ENCODE measurements at places on chromosomes 2 and 18.

DNA sequence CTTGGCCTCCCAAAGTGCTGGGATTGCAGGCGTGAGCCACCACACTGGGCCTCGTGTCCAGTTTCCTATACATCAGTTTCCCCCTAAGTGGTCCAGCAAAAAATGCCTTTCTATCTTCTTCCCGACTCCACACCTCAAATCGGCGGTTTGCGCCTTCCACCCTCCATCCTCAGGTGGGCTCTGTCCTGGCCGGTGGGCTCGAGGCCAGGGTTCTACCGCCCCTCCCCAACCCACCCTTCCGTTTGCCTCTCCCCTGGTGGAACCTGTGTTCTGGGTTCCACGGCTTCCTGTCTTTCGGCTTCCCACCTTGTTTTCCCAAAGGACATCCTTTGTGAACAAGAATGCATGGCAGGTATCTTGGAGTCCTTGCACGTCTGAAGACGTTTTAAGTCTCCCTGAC is 104.4 kb downstream of the HS6ST1 start:
- DNase-seq: no peak

DNA sequence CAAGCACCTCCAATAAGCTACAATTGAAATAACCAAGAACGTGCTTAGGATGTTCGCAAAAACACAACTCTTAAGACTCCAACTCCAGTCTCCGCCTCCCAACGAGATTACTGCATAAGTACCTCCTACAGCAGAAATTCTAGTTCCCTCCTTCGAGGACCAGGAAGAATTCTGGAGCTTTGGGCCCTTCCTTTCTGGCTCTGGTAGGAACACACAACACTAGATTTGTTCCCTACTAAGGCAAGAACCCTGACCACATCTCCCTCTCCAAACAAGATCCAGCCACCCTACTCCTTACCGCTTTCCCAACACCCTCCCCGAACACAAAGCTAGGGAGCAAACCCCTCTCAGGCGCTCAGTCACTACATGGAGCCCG is 721 bp downstream of the ADAM17 start:
- peak; percentile 21 for DNase-seq

DNA sequence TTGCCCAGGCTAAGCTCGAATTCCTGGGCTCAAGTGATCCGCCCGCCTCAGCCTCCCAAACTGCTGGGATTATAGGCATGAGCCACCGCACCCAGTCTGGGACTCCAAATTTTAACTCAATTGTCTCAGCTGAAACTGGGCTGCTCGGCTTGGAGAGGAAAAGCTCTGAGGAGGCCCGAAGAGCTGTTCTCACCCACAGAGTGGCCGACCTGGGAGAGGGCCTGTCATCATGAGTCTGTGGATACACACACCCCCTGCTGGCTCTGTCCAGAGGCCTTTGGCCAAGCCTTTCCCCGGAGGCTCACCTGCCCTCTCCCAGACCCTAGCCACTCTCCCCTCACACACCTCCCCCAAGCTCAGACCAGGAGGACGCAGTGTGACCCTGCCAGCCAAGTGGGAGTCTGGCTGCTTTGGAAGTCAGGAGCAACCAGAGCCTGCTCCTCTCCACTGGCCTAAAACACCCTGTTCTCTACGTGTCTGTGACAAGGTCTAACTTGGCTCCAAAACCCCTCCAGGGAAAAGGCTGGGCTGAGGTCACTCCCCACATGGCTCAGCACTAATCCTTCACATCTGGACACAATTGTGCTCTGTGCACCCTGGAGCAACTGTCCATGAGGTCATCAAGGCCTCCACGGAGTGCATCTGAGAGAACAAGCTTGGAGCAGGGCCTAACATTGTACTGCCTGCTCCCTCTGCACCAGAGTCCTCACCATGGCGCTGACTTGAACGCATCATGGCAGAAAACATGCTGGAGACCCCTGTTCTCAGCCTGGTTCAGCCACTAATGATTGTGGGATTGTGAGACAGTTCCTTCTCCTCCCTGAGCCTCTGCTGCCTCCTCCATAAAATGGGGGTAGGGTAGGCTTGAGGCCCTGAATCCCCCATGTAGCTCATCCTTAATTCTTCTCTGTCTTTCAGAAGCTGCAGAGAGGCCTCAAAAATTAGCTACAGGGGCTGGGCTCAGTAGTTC is 49.9 kb upstream of the RAB6C start:
- DNase-seq: no peak

DNA sequence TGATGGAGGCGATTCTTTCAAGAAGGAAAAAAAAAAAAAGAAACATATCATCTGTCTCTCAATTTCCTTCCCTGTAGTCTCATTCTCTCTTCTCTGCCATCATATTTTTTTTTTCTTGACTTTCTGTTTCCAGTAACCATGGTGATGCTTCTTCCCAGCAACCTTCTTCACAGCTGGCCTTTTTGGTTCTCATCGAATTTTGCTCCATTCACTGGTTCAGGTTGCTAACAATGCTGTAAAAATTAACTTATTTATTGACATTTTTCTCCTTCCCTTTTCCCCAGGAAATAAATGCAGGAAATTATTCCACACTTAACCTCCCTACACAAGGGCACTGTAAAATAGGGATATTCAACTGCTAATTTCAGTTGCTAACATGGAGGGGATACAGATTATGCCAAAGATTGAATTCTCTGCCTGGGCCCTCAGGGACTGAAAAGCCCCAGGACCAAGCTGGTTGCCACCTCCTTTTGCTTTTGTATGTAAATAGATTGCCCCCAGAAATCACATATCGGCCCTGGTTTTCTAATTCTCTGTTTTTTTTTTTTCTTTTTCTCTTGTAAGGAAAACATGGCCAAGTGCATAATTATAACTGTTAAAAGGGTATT is 154.7 kb downstream of the MAP2 start:
- no peak for DNase-seq

DNA sequence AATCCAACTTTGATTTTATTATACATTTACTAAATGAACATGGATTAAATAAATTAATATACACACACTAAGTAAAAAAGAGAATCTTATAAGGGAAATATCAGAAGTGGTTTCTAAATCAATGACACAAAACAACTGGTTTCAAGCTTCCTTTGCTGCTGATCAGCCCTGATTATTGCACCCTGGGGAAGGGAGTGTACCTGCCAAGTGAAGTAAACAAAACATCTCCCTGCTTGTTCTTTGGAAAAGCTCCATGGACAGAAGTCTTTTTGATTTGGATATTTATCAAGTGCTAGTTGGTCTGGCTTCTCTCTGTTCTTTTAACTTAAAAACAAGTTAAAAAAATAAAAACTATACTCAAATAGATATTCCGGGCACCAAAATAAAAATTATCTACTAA is 190.1 kb downstream of the PDE11A start:
- no peak for DNase-seq

DNA sequence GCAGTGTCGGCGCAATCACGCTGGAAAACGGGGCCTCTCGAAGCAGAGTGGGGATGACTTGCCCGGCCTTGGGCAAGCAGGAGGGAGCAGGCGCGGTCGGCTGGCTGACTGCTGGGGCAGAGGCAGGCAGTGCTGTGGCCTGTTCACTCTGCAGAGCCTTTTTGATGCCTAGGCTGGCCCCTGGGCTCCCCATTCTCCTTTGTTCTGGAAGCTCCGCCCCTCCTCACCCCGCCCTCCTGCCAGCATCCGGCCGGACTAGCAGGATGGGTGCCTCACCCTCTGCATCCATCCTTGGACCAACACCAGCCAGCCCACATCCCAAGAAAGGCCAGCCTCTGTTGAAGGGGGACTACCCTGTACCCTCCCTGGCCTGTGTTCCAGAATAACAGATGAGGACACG is at the start of gene ASPRV1:
Gene ASPRV1, minus strand, starts transcription at position 136 of the 400 bp plus-strand sequence. CDS start 195 bp downstream, outside the sequence.
- DNase-seq: no peak

DNA sequence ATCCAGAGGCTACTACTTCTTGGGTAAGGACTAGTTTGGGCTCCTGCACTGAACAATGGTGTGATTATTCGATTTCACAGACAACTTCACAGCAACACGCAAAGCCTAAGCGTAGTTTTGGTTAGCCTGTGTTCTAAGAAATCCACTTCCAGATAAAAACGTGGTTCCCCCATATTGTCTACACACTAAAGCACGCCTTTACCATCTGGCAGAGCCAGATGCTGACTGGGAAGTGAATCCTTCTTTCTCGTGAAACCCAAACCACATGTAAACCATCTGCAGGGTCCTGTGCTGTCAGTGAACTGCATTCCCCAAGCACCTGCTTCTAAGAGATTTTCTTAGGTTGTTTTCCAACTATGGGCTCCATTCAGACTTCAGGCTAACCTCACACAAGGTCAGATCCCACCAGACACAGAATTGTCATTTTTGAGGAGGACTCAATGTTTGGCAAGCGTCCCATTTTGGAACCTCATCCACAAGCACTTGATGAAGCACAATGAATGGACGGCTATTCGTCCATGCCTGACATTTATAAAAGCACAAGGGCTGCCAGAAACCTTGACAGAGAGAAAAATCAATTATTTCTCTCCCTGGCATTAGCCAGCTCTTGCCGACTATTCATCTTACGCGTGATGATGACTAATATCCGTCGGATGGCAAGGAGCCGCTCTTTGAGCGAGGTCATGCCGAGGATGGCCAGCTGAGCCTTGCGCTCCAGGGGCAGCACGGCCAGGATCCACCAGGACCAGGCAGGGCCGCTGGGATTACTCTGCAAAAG is 38.4 kb downstream of the LONRF2 start:
- no peak for DNase-seq

DNA sequence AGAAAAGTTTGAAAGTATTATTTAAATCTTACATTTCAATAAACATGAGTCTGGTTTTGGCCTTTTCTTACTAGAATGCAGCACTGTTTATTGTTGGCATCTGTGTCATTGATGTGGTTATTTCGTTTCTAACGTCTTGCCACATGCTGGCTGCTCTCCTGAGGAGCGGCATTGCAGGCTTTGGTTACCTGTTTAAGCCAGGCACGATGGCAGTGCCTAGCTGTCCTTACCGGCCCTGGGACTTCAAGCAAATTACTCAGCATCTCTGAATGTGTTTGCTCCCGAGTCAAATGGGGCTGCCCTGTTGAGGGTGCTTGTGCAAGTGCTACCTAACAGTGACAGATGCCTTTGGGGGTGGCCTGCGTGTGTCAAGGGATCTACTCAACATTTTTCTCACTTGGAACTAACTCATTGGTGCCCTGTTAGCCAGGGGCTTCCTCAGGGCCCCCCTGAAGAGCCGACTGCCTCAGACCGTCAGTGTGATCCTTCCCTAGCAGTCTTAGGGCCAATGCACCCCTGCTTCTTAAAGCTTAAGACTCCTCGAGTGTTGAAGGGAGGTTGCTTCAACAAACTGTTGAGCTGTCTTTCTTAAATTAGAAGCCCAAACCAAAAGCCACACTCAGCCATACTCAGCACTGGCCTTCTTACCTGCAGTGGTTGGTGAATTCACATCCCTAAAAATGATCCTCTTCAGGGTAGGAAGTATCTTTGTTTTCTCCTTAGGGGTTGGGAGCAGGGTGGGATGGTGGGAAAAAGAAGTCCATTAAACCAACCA is 151.5 kb downstream of the NCK2 start:
- DNase-seq: no peak

GRCh38 chr18:73981796-73982195 is 165.8 kb downstream of the FBXO15 start:
- DNase-seq: no peak

- DNase-seq: no peak
Measured at GRCh38 chr2:96681540-96681939, 39.0 kb downstream of the FER1L5 start.

GRCh38 chr2:196096982-196097745 is 28.5 kb upstream of the DNAH7 start:
- DNase-seq: no peak

DNA sequence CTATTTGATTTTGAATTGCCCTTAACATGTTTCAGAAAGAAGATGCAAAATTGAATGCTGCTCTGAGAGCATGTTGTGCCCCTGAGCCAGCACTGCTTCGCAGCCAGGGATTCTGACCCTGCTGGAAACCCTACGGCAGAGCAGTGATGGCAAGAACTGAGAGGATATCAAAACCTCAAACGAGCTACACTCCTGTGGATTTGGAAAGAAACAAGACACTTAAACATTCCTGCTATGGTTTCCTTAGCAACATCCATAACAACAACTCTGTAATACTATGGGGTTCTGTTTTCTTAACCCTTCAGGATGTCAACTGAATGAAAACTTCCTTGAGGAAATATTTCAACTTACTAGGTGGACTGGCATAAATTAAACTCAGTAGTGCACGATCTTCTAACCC is 649.1 kb downstream of the NYAP2 start:
- DNase-seq: no peak

DNA sequence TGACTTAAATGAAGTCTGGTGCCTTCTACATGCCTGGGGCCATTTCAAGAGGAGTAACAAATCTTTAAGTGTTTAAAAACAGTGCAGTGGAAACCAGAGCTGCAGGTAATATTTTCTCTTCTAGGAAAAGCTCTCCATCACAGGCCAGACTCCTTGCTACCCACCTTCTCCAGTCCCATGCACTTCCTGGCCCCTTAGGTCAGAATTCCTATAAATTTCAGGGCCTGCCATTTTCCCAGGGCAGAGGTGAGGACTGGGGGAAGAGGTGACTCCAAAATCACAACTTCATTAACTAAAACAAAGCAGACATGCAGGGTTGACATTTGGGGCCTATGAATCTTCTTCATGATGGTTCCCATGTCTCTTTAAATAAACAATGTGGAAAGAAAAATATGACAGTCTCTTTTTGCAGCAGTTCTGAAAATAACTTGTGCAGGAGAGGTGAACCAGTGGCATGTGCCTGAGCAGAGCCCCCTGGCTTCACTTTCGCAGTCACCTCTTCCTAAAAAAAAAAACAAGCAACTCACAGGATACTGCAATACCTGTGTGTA is 63.7 kb upstream of the TANC1 start:
- DNase-seq: no peak

DNA sequence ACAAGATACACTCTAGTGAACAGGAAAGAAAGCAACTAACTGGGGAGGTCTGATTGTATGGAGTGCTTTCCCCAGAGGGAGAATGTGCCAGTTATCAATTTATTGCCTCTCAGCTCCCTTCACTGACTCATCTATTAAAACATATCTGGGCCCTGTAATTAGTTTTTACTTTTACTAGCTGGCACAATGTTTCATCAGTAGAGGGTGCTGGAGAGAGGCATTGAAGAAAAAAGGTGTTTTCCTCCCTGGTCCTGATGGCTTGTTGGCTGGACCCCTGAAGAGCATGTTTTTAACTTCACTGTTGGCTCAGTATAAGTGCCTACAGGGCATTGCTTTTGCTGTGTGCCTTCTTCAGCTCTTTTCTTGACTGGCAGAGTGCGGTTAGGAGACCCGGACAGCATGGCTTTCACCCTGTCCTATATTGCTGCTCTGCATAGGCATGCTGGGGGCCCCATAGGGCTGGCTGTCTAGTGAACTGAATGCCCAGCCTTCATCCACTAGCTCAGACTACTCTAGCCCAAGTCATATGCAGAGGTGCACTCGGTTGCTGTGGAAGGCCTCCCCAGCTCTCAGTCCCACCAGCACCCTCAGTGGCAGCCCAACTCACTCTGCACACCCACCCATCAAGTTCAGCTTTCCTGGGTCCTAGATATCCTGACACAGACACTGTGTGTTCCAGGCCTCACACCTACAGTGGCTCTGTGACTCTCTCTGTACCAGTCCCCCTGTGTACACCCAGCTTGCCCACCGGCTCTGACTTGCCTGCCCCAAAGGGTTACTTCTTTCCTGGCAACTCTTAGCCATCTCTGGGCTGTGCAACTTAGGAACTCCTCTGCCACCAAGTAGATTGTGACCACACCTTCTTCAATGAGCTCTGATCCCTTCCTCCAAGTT is 62.3 kb upstream of the ACYP2 start:
- DNase-seq: peak; percentile 14

Measured in HEK293T (cell line).